AG09309 (cell line): ENCODE measurements at places on chromosomes 5 and 9.

DNA sequence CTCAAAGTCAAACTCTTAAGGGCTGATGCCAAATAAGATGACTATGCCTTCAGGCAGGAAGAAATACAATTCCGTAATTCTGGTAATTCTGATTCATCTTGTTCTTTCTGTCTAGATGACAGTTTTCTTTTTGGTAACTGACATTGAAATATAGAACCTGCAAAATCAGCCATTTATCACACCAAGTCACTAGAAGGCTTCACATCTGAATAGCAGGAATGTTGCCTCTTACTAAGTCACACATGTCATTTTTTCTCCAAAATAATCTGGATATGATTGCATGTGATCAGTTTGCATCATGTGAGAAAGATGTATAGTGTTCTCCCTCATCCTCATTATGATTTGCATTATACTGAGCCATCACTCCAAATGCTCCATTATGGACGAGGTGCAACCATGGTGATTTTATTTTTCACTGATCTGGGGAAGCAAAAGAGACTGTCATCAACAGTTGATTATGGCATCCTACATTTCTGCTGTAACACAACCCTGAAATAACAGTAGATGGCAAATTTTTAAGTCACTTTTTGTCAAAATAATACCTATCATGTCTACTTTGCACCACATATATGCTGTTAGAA, 69.0 kb downstream of the HCN1 start:
- DNase-seq, result no peak

- DNase-seq, result peak; percentile 45
These were observed 23.1 kb downstream of the SPTAN1 start for GRCh38 chr9:128575469-128575868.

DNA sequence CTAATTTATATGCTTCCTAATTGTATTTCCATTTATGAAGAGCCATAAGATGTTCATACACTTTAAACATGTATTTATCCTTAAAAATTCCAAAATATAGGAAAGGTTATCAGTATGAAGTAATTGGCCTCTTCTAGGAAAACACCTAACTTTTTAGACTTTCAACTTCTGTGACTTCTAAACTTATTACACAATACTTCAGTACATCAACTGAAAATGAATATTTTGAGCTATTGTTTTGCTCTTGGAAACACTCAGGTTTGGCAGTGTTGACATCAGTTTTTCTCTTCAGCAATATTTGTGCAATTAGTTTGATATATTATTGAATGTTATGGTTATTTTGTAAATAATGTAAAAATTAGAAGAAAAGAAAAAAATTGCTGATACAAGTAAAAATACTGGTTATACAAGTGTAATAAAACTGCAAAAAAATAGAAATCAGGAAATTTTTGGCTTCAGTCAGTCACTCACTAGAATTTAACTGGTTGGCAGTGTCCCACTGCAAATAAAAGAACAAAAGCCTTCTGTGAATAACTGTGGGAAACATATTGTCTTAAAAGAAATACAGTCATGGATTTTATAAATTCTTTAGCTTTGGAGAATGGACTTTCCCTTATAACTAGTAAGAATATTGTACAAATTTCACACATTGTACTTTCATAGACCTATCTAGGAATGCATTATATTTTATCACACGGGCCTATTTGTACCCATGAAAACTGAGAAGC, 635.9 kb downstream of the TLE1 start:
- DNase-seq, result no peak

GRCh38 chr5:50694027-50694590, 27.7 kb downstream of the PARP8 start:
- DNase-seq, result no peak

- no peak for DNase-seq
These were observed 3.3 kb downstream of the DNM1 start for GRCh38 chr9:128206484-128206883.

- DNase-seq, result no peak
These were observed 76.6 kb downstream of the CD180 start for GRCh38 chr5:67120032-67120431.

GRCh38 chr5:82364497-82364896, 86.3 kb upstream of the RPS23 start:
- no peak for DNase-seq

GRCh38 chr9:91802391-91802790, 147.6 kb downstream of the ROR2 start:
- no peak for DNase-seq

- no peak for DNase-seq
These were observed 2.9 kb downstream of the NTNG2 start for GRCh38 chr9:132164604-132165362.

GRCh38 chr5:28954074-28954473, 1915.7 kb upstream of the CDH9 start:
- DNase-seq, result no peak

DNA sequence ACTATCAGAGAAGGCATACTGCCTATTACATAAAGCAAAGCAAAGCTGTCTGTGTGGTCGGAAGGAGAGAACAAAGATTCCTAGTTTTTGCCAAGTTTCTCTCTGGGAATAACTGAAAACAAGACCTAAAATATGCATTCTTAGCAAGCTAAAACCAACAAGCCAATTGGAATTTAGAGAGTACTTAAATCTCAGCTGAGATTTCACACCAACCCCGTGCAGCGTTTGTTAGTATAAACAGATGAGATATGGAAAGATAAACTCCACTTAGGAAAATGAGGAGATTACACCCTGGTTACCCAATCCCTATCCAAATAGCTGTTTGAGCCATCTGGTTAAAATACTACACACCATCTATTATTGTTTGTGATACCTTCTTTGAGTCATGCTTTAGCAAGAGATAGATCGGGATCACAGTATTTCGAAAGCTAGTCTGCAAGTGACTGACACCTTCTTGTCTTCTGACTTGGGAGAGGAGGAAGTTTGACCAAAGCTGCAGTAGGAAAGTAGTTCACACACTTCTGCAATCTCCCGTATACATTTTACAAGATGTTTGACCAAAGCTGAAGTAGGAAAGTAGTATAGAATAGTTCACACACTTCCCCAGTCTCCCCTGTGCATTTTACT, 18.2 kb downstream of the FAF2 start:
- DNase-seq, result peak; percentile 46

DNA sequence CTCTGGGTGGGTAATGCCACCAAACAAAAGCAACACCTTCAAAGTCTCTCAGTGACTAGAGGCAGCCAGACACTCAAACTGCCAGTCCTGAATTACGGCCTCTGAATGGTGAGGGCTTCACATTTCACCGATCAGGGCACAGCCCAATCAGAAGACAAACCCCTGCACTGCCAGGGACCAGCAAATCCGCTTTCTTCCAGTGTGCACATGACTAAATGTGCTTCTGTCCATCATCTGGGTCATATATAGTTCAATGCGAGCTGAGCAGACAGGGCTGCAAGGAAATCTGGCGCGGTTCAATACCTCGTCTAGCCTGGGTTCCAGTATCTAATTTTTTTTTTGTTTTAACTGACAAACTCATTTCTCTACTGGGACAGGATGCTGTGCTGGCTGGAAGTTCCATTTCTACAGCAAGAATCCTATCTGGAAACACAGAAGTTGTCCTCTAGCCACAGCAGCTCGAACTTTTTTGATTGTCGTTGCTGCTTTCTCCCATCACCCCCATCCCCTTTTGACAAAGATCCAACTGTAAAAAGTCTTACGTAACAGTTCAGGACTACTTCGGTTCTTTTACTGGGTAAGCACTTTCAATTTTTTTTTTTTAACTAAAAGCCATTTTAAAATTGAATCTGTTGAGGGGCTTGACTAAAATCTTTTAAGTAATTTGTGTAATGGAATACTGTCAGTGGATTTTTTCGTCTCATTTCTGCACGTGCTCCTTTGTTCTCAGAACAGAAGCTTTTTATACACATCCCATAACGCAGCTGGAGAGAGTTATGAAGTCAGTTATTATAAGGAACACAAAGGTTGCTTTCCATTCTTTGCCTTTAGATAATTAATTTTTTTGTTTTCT, 112.7 kb downstream of the NR6A1 start:
- DNase-seq, result peak; percentile 91

GRCh38 chr5:141958113-141958512, at the start of gene PCDH12:
TSS of gene PCDH12 (minus strand) at chr5:141958202. CDS start at chr5:141957851, 351 bp downstream.
- DNase-seq, result no peak
